ENCODE measurements at places on chromosomes 6 and 20. TPM values are rescaled to one million over a fixed set of nuclear protein-coding genes. Genes with fewer than 3 reads are reported as not detected.

RIPPLY2 gene
- total RNA-seq, result not detected

DNA sequence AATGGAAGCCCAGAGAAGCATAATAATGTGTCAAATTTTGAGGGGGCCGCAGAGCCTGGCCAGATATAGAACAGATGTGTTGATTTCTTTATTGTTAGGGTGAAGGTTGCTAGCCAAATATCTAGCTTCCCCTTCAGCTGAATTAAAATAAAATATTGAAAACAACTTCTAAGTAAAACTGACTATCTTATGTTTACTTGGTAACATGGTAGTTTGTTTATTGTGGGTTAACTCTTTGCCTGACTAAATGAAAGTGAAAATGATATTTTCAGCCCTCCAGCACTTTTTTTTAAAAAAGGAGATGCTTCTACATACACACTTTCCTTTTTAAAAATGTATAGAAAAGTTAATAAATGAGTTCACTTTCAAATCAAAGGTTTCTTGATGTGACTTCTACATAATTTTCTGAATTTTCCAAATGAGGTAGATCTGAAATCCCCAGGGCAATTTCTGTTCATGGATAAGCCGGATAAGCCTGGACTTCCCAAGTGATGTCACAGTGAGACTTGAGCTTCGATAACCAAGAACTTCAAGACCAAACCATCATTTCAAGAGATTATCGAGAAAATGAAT is 172.1 kb upstream of the OLIG3 start:
- DNase-seq, result no peak

PPIL6 gene
- not detected for total RNA-seq

- no peak for DNase-seq
Observed at GRCh38 chr6:35590622-35591066, 77.9 kb upstream of the TULP1 start.

GRCh38 chr20:19384940-19385339 is 172.5 kb downstream of the SLC24A3 start:
- DNase-seq, result no peak

CPXM1 gene
- total RNA-seq, result 0.12 TPM

DNA sequence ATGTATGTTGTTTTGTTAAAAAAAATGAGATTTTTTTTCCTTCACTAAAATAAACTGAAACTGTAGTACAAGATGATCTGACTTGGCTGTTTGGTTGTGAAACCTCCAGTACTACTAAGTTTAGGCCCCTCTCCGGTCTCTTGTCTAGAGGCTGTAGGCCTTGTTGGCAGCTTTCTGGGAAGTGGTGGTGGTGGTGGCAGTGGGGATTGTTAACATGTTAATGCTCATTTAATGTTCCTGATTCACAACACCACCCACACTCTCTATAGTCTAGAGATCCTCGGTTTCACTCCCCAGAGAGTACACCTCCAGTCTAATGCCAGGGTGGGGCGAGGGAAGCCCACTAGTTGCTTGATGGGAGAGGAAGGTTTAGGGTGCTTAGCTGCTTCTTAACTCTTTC is 24.1 kb downstream of the STK4 start:
- no peak for DNase-seq

GRCh38 chr6:128316258-128316929 is 204.0 kb downstream of the PTPRK start:
- DNase-seq, result no peak

GRCh38 chr20:52529826-52530225 is 338.2 kb upstream of the ZFP64 start:
- no peak for DNase-seq
